ENCODE measurements at places on chromosomes 7 and 10.

DNA sequence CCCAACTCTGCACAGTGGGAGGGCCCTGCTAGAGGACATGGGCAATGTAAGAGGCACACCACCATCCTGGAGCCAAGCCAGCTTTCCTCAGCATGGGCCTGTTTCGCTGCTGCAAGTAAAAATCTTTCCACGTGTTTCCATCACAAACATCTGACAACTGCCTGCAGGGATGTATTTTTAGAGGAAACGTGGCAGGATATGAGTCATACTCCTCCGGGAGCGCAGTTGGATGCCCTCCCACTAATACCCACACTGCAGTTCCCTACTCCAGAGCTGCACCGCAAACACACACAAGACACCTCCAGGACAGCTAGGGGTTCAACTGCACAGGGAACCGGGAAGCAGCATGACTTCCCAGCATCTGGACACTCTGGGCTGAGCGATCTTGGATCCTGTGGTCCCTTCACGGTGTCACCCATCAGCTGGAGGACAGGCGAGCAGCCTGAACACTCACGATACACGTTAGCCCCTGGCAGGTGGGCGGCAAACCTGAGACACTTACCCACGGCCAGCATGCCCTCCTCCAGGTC, 26.1 kb downstream of the PLAC9 start:
- peak; percentile 75 for DNase-seq

GRCh38 chr10:98236862-98237261, 31.1 kb downstream of the LOXL4 start:
- DNase-seq = no peak

DNA sequence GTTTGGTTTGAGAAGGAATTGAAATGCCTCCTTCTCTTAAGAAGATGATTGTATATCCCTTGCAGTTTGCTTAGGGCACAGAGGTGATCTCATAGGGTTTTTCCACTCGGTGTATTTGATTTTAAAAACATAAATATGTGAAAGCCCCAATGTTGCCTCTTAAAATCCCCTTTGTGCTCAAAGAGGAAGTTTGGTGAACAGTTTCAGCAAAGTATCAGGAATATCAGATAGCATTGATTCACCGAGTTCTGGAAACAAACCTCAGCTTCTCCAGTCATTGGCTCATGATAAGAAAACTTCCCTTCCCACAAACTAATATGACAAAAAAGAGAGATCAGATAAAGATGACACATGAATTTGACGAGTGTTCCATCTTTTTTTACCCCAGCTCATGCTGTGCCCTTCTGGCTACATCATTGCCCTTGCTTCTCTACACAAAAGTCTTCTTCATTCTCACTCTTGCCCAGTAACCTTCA, 20.1 kb upstream of the SMNDC1 start:
- DNase-seq = no peak

- DNase-seq = no peak
Measured at GRCh38 chr7:45682836-45683555, 108.8 kb downstream of the ADCY1 start.

DNA sequence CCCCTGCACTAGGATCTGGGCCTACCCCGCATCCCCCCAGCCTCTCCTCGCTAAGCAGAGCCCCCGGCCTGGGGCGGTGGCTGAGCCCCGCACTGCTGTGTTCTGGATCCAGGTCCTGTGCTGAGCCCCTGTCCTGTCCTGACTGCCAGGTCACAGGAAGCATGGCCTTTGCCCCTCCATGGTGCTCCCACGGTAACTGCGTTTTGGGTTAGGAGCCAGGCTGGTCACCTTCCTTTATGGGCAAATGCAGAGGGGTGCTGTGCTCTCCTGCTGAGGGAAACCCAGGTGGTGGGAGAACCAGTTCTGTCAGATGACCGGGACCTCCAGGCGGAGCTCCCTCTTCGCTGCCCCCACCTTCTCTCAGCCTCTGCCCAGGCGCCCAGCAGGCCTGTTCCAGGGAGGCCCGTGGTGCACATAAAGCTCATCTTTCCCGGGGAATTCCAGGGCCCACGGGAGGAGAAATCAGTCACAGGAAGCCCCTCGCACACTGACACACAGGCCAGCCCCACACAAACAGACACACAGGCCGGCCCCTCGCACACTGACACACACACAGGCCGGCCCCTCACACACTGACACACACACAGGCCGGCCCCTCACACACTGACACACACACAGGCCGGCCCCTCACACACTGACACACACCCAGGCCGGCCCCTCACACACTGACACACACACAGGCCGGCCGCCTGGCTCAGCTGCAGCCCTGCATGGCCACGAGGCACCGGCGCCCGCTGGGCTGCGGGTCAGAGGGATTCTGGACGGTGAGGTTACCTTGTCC, 75.6 kb downstream of the CFAP46 start:
- DNase-seq = no peak

- DNase-seq = no peak
Measured at GRCh38 chr7:2307690-2308107, 6.5 kb downstream of the SNX8 start.

GRCh38 chr10:102473445-102474331, 22.3 kb upstream of the C10orf95 start:
- no peak for DNase-seq

- peak; percentile 86 for DNase-seq
Measured at GRCh38 chr7:101124376-101125056, 2.4 kb upstream of the SERPINE1 start.

- DNase-seq = no peak
Measured at GRCh38 chr7:157409753-157410727, 73.2 kb downstream of the DNAJB6 start.

GRCh38 chr10:5447611-5448071, 35.3 kb downstream of the NET1 start:
- DNase-seq = no peak

DNA sequence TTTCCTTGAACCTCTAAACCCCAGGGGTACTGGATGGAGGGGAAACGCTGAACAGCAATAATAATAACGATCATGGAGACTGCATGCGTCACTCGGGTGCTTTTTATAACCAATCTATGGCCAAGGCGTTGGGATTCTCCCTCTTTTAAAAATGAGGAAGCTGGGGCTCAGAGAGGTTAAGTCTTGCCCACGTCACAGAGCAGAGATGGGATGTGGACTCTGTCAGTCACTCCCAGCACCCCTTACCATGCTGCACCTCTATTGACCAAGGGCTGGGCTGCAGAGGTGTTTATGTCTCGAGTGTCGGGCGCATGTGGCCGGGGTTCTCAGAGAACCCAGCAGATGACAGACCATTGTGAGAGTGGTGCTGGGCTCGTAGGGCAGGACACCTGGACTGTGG, 129.9 kb downstream of the CDH23 start:
- DNase-seq = no peak

DNA sequence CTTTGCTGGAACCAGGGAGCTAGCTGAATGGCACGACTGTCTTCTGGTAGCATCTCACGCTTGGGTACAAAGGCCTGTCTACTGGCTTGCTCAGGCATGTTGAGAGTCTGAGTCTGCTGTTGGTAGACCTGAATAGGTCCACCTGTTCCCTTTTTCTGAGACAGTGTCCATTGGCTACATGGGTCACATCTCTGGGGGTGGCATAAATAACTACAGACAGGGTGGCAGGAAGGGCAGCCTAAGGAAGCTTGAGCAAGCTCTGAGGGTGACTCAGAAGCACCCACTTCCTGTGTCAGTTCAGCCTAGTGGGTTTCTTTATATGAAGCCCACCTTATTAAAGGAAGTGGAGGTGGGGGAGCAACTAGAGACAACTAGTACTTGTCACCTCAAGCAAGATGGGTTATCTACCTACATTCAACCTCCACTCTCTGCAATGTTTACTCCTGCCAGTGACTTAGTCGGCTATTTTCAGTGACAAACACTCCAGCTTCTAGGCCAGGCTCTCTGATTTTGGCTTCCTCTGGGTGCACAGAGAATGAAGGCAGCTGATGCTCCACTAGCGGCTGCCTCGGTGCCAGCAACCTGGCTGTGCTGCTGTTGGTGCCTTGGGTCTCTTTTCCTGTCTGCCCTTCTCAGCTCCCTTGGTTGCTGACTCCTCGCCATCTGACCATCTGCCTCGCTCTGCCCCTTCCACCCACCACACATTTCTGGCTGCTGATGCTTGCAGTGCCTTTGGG, 5.7 kb upstream of the ZYX start:
- no peak for DNase-seq

GRCh38 chr10:71629131-71629530, 90.4 kb downstream of the C10orf105 start:
- no peak for DNase-seq

DNA sequence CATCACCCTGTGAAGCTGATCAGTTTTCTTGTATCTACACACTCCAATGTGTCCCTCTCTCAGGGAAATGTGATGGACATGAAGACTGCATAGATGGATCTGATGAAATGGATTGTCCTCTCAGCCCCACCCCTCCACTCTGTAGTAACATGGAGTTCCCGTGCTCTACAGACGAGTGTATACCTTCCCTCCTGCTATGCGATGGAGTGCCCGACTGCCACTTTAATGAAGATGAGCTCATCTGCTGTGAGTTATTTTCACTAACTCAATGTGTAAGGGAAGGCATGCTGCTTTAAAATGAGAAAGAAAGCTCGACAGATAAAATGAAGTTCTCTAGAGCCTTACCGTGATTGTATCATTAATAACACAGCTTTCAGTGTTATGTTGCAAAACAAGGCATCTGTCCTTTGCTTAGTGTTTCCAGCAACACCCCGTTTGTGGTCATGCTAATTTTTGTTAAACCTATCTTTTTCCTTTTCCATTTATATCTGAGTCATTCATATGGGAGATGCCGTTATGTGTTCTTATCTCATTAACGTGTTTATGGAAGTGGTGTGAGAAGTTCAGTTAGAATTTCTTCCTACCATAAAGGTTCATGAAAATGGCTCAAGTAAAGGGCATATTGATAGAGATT, 220.9 kb upstream of the PLXDC2 start:
- no peak for DNase-seq

DNA sequence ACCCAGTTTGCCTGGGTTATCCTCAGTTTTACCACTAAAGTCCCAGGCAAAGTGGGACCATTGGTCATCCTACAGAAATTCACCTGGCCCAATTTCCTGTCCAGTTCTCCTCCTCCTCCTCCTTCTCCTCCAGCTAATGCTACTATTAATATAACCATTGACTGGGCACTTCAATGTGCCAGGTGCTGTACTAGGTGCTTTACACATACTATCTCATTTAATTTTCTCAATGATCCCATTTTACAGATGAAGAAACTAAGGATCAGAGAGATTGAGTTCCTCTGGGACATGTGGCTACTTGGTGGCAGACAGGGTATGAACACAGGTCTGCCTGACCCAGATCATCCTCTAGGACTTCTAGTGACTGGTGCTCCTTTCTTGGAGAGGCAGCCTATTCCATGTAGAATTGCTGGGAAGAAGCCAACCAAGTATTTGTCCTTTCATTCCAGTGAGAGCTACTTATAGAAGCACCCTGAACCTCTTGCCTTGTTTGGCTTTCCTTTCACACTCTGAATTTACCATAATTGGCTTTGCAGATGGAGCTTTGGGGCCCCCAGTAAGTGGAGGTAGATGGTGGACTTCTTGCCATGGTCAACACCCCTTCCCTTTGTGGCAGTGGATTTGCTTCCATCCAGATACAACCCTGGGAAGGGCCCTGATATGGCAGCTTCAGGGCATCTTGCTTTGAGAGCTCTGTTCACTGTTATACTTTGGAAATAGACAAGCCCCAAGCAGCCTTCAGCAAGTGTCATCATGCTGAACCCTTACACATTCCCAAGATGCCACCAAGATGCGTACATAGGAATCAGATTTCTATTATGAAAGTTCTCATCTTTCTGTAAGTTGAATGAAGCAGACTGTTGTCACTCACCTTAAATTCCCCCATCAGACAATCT, 78.7 kb downstream of the MYOF start:
- DNase-seq = no peak

GRCh38 chr7:141359740-141360415, 191.3 kb upstream of the AGK start:
- no peak for DNase-seq

DNA sequence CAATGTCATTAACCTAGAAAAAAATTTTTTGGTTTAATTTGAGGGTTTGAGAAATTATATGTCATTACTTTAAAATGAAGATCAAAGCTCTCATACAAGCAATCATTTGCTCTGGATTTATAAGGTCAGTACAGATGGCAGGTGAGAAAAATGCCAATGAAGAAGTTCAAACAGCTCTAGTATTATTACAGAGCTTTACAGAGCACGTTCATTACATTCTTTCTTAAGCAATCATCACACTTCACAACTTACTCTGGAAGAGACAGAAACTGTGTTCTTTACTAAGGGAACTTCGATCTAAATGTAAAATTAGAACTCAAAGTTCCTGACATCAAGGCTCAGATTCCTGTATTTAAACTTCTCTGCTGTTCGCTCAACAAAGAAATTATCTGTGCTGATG, 153.4 kb downstream of the ATE1 start:
- no peak for DNase-seq

- DNase-seq = no peak
Measured at GRCh38 chr7:86326847-86327246, 316.9 kb upstream of the GRM3 start.

DNA sequence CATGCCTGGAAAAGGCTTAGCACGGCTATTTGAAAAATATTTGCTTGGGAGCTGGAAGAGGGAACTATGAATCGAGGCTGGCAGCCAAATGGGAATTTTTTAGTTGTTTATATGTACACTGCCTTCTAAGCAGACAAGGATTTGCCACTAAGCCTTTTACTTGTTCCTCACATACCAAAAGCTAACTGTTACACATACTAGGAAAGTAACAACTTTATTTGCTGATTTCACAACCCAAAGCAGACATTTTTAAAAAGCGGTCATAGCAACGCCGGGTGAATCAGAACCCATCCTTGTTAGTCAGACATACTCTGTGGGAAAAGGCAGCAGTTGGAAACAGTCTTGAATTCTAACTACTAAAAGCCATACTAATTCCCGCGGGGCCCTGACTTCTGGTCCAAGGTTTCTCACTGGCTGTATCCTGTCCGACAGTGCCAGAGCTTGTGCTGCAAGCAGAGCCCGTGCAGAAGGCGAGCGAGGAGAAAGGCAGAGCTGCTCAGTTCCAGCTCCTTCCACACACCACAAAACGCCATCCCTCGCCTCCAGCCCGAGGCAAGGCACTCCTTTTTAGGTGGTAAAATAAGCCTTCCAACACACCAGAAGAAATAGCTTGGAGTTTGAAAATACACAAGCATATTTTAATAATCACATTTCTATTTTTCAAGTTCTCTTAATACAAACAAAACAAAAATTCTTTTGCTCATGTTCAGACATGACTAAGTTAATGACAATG, 89.2 kb downstream of the RNF216 start:
- DNase-seq = peak; percentile 86

DNA sequence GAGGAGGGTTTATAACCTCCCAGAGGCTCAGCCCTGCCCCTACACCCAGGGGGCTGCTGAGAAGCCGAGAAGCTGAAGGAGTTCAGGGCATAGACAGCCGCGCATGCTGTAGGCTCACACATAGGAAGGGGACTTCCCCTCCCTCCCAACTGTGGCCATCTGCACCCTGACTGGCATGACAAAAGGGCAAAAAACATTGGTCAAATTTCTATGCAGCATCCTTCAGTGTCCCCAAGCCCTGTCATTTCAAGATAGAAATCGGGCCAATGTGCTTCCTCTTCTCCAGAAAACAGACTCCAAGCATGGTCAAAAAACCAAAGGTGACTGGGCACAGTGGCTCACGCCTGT, 55.9 kb upstream of the MYL10 start:
- no peak for DNase-seq
